Foreskin keratinocyte (primary cell): ENCODE measurements at places on chromosomes 6 and 20. TPM values are rescaled to one million over a fixed set of nuclear protein-coding genes. Genes with fewer than 3 reads are reported as not detected.

Gene TLDC2
- 0.09 TPM in 1 of 2 replicates, not detected in the other for polyA plus RNA-seq

Gene HLA-DRB1
- polyA plus RNA-seq: 0.03 TPM in 1 of 2 replicates, not detected in the other

Gene CD109
- polyA plus RNA-seq: 7.8 and 10.2 TPM in 2 replicates

Gene GHRH
- polyA plus RNA-seq: not detected in 2 replicates

Gene ATXN1
- polyA plus RNA-seq: 2.4 and 3.0 TPM in 2 replicates

Gene PLEKHG1
- 0.60 and 0.64 TPM in 2 replicates for polyA plus RNA-seq

Gene WDR27
- polyA plus RNA-seq: 8.9 and 9.9 TPM in 2 replicates

Gene DUSP15
- not detected in 2 replicates for polyA plus RNA-seq

Gene CGA
- polyA plus RNA-seq: not detected in 2 replicates
